8988T (cell line): ENCODE measurements at places on chromosomes 4 and X.

GRCh38 chrX:153411255-153411987 lies at the start of gene ZFP92:
Gene ZFP92, plus strand, starts transcription at chrX:153411472. Its CDS starts 6,851 bp downstream, at chrX:153418323.
- DNase-seq = no peak

DNA sequence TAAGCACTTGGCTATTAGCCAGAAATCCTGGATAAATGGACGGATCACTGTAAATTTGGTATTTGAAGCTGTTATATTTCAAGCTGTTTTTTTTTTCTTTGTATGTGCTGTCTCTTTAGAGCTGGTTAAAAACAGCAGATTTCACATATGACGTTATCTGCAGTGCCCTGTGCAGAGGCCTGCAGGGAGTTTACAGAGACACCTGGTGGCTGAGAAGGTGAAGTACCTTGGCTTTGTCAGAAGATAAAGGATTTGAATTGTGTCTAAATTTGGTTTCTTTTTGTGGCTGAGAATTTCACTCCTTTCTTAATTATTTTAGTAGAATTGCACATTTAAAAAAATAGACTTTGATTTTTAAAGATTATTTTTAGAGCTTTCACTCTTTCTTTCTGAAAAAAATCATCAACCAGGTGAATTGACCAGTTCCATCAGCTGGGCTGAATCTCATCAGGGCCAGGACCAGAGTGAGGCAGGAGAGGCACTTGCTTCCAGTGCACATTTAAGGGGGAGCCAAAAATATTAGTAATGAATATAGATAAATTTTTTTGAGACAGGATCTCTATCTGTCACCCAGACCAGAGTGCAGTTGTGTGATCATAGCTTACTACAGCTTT lies 9.6 kb upstream of the CHRNA9 start:
- peak; percentile 54 for DNase-seq

DNA sequence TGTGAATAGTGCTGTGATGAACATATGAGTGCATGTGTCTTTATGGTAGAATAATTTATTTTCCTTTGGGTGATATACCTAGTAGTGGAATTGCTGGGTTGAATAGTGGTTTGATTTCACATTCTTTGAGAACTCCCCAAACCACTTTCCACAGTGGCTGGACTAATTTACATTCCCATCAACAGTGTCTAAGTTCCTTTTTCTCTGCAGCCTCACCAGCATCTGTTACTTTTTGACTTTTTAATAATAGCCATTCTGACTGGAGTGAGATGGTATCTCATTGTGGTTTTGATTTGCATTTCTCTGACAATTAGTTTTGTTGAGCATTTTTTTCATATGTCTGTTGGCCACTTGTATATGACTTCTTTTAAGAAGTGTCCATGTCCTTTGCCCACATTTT lies 29.1 kb downstream of the JADE3 start:
- DNase-seq = no peak

- DNase-seq = no peak
Measured at GRCh38 chr4:40744218-40744617, 5.5 kb upstream of the NSUN7 start.

- no peak for DNase-seq
Measured at GRCh38 chrX:35392232-35392631, 405.9 kb upstream of the MAGEB16 start.

DNA sequence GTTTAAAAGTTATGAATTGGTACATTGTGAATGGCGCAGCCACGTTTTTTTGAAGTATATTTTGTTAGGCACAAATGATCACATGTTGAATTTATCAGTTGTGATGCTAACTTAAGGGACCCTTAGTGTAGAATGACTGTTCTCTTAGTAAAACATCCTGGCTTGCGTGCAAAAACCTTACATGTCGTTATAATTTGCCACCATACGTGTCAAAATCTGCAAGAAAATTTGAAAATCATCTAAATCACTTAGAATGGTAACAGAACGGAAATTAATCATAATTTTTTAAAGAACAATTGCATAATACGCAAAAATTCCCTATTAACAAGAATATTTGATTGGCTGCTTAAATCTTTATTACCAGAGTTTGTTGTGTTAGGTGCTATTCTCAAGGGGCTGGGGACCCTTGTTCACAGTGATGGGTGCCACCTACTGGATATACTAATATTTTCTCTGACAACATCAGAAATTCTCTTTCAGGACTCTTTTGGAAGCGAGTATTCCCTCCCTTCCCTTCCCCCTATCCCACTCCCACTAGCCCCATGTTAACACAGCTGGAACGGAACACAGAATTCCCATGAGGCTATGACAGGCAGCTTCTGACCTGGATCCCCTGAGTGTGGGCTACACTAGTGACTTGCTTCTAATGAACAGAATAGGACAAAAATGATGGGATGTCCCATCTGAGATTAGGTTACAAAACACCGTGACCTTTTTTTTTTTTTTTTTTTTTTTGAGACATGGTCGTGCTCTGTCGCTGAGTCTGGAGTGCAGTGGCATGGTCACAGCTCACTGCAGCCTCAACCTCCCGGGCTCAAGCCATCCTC lies 71.8 kb downstream of the SUPT20HL2 start:
- DNase-seq = peak; percentile 18

- no peak for DNase-seq
Measured at GRCh38 chr4:4593596-4594284, 51.9 kb upstream of the STX18 start.

DNA sequence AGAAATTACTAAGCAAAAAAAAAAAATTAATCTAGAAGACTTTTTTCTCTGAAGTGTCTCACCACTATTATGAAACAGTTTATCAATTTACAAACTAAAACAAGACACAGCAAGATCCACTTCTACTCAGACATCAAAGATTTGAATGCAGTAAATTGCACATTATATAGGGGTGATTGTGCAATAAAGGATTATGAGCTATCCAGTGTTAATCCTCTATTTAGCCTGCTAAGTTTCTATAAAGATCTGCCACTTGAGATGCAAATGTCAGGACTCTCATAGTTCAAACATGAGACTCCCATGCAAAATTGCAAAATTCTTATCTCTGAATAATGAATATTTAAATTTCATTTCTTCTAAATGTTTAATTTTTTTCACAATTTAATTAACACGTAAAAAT lies 2.2 kb downstream of the TECRL start:
- no peak for DNase-seq

GRCh38 chrX:106725931-106726330 lies 570 bp upstream of the RNF128 start:
- DNase-seq = no peak

GRCh38 chr4:154029171-154029570 lies 240.3 kb upstream of the SFRP2 start:
- no peak for DNase-seq

DNA sequence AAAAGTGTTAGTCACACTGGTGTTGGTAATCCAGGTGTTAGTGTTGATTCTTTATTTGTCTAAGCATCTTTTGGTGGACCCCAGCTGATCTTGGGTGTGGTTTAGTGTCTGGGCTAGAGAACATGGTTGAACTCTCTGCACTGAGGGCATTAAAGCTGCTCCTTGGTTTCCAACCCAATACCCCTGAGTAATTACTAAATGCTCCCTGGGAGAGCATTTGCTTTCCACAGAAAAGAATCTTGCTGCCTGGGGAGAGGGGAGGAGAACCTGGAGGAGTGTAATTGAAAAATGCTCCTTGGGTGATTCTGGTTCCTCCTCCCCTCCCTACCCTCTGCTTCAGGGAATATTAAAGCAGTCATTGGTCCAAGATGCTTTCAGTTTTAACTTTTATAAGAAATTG lies 3.1 kb downstream of the GUCY1B1 start:
- DNase-seq = no peak

GRCh38 chr4:61201961-61202637 lies 2.0 kb downstream of the ADGRL3 start:
- DNase-seq = no peak

DNA sequence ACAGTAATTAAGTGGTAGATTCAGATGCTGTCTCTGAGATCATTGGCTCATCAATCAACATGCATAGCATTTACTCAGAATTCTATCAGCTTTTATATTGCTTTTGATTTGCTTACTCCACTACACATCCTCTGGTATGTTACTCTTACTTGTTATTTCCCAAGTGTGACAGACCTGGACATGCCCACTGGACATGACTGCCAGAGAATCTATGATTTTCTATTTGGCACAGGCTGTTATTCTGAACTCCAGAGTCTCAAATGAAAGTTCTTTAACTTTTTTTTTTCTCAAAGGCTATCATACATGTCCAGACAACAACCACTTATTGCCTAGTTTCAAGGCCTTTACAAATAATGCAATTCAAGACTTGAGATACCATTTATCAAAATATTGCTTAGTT lies 116.1 kb upstream of the ARHGAP24 start:
- DNase-seq = no peak

GRCh38 chr4:7358100-7358735 lies 76.5 kb downstream of the PSAPL1 start:
- peak; percentile 56 for DNase-seq

- no peak for DNase-seq
Measured at GRCh38 chr4:152304220-152304619, 231.7 kb downstream of the FBXW7 start.

DNA sequence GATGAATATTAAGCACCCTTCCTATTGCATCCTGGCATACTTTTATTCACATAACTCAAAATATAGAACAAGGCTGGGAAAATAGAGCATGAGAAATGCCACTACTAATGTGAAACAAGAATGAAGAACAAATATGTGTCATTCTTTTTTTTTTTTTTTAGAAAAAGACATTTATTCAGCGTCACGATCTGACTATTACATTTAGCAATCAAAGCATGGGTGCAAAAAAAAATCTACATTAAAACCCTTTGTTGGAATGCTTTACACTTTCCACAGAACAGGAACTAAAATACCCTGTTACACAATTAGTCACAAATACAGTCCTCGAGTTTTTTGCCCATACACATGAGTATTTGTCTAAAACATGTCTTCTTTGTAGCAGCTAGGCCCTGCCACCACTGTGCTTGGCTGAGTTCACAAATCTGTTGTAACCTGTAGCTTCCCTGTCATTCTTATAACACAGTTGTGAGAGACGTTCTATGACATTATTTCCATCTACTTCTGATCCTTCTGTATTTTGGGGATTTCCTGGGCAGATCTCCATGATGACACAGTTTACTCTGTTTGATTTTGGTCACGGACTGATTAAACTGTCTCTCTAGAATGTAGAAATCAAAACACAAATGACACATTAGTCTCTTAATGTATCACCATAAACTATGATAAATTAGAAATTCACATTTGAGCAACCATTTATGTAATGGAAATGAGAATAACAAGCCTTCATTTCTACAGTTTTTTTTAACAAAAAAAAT lies 9.4 kb upstream of the TET2 start:
- no peak for DNase-seq

- DNase-seq = no peak
Measured at GRCh38 chr4:18404642-18405041, 383.1 kb upstream of the LCORL start.

DNA sequence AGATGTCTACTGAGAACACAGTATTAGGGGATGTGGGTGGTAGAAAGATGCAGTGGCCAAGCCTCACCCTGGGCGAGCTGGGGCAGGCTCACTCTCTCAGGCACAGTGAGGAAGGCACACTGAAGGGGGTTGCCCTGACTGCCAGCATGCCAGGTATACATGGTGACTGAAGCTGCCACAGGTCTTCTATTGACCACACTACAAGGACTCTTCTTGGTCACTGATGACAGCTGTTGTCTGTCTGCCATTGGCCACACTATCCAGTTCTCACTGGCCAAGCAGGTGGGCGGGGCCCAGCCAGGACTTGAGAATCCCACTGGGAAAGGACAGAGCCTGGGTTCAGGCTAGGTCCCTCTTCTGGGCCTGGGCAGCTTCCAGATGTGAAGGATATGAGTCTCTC lies 39.7 kb upstream of the TBC1D14 start:
- no peak for DNase-seq
